Choroid plexus epithelial cell (primary cell): ENCODE measurements at places on chromosomes 7 and 10.

DNA sequence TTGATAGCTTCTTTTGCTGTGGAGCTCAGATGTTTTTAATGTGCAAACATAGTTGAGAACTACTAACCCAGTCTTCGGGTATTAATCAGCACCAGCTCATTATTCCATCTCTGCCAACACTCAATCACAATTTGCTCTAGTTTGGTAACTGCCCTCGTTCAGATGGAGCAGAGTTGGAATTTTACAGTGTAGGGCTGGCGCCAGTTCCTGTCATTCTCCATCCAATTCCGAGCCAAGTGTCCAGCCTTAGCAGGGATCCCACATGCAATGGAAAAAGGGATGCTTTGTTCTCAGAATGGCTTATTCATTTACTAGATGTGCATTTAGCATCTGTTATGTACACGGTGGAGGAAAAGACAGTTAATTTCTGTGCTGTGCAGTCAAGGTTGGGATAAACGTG is 504.5 kb upstream of the GALNT17 start:
- no peak for DNase-seq

GRCh38 chr7:22477876-22478450 is 22.0 kb downstream of the STEAP1B start:
- DNase-seq = no peak

- DNase-seq = no peak
Measured at GRCh38 chr10:130655313-130656186, 519.4 kb downstream of the GLRX3 start.

DNA sequence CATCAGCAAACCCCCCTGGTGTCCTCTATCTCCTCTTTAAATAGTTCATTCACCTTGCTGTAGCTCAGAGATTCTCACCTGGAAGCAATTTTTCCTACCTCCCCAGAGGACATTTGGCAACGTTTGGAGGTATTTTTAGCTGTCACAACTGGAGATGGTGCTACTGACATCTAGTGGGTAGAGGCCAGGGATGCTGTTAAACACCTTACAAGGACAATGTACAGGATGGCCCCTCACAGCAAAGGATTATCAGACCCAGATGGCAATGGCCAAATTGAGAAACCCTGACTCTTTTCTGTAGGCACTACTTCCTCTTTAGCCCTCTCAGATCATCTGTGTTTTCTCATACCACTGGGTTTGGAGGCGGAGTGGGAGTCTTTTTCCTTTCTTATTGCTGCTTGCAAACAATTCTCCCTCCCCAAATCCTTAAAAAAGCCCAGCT is 13.2 kb upstream of the TRA2A start:
- peak; percentile 62 for DNase-seq

GRCh38 chr7:20320322-20320721 is 10.4 kb upstream of the ITGB8 start:
- no peak for DNase-seq

GRCh38 chr7:134279336-134279735 is 37.4 kb downstream of the SLC35B4 start:
- no peak for DNase-seq

DNA sequence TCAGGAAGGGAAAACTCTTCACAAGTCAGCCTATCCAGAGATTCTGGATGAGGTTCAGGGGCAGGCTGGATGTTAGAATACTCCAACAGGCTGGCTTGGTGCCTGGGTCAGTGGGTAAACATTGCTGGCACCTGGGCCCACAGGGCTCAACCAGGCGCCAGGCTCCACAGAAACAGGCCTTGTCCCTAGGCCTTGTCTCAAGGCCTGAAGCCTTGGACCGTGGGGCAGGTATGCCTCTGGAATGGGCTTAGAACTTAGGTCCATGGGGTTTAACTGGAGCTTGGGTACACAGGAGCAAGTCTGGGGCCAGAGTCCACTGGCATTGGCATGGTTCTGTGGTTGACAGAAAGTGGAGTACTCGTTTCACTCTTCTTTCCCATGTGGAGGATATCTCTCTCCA is 263.0 kb upstream of the ETV1 start:
- no peak for DNase-seq

- DNase-seq = peak; percentile 57
Measured at GRCh38 chr7:69768986-69769595, 170.8 kb downstream of the AUTS2 start.

DNA sequence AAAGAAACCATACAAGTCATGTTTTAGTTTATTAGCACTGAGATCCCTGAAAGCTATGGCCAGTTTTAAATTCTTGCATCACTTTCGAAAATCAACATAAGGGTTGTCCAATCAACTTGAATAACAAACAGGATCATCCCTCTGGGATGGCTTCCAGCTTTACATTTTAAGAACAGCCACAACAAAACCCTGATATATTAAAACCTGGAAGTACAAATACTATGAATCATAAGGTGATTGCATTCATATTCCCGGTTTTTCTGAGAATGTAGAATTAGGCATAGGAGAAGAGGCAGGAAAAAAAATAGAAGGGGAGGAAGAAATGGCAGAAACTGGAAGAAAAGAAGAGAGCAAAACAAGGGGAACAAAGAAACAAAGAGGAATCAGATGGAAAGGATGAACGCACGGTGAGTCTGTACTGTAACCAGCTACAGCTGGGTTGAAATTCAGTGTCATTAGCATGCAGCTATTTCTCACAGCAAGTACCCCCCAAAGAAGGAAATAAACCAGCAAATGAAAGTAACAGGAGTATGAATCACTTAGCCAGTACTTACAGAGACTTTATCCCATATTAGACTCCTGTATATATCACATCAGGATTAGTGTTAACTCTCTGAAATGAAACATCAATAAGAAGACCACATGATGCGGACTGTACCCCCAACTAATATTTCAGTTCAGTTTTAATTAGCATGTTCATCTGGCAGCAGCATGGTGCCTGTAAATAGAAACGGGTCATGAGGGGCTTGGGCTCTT is 301.3 kb downstream of the RNLS start:
- peak; percentile 84 for DNase-seq

GRCh38 chr10:11113156-11113555 is 95.5 kb downstream of the CELF2 start:
- no peak for DNase-seq

- no peak for DNase-seq
Measured at GRCh38 chr10:103832806-103833205, 22.6 kb downstream of the SH3PXD2A start.

DNA sequence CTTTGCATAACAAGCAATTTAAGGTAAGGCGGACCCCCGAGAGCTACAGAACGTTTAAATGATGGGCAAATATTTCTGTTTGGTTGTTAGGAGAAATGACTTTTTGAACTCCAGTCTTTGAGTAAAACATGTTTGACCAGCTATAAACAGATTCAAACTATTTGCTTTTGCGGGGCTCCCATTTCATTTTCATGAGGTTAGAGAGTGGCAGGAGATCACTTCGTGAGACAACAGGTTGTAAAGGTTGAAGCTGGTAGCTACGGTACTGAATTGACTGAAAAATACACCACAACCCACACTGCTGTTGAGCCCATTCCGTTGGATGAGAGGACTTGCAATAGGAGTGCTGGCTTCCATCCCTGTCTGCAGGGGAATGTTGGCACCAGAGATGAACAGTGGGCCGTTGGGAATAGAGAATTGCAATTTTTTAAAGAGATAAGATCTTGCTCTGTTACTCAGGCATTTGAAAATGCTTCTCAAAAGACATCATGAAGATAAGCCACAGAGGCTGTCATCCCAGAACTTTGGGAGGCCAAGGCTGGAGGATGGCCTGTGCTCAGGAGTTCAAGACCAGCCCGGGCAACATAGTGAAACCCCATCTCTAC is 65.7 kb upstream of the CARD11 start:
- DNase-seq = no peak

DNA sequence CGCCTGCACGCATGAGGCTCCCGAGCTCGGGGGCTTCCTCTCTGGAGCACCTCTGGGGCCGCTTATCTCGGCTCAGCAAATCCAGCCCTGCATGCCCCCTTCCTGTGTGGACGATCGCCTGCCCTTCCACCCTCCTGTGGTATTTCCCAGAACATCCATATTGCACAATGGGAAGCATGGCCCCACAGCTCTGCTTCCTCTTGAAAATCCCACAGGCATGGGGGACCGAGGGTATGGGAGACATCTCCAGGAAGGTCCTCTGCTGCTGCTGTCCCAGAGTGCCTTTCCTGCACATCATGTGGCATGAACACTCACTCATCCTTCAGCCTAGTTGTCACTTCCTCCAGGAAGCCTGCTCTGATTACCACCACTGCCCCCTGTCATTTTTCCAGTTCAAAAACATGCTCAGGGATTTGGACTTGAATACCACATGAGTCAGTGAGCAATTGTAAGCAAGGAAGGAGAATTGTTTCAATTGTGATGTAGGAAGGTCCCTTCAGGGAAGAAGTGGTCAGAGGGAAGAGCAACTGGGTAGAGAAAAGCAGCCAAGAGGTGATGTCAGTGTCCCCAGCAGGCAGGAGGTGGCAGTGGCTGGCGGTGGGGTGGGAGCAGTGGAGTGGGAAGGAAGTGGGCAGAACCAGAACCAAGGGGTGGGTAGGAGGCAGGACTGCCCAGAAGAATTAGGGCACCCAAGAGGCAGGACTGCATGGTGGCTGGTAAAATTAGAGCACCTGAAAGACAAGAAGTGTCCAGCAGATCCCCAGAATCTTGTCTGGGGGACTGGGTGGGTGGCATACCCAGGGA is 67.5 kb upstream of the ZMIZ1 start:
- no peak for DNase-seq

DNA sequence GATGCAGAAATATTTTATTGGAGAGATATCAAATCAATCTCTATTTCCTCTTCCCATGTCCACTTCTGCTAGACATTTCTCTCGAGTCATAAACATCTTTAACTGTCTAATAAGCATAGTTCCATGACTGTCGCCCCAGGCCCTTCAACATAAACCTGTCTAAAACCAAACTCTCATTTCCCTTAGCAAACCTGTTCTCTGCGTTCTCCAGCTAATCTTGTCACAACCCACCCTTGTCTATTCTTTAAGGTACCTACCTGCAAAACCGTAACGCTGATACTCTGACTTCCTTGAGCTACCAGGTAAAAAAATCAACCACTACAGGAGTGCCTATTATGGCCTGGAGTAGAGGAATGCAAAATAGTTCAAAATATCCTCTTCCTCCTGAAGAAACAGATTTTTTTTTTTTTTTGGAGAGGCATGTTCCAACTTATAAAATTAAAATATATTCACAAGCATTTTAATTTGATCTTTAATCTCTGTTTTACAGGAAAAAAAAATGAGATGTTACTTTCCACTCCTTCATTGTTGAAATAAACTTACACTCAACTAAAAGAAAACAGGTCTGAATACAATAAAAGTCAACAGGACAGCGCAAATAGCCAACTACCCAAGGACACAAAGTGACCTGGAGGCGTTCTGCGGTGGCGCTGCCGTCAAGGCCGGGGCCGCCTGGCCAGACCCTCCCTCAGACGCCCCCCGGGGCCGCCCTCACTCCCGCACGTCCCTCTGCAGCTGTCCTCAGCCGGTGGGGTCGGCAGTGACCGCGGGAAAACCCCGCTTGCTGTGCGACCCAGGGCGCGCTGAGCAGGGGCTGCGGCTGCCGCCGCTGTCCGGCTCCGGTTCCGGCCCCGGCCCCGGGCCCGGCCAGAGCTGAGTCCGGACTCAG is 765 bp downstream of the SLC25A40 start:
- peak; percentile 6 for DNase-seq

DNA sequence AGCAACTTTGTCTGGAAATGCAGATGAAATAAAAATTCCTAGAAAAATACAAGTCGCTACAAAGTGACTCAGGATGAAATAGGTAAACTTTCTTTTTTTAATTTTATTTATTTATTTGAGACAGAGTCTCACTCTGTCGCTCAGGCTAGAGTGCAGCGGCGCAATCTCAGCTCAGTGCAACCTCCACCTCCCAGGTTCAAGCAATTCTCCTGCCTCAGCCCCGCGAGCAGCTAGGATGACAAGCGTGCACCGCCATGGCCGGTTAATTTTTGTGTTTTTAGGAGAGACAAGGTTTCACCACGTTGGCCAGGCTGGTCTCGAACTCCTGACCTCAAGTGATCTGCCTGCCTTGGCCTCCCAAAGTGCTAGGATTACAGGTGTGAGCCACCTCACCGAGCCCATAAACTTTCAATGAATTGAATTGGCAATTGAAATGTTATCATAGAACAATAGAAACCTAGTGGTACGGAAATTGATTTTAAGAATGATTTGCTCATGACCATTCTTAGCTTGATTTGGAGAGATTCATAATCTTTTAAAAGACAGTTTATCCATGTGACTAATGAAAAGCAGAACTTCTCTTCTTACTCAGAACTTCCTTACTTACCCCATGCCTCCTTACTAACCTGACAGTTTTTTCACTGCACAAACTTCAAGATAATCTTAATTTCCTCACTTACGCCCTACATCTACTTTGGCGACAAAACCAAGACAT is 161.7 kb downstream of the FAM107B start:
- DNase-seq = no peak

DNA sequence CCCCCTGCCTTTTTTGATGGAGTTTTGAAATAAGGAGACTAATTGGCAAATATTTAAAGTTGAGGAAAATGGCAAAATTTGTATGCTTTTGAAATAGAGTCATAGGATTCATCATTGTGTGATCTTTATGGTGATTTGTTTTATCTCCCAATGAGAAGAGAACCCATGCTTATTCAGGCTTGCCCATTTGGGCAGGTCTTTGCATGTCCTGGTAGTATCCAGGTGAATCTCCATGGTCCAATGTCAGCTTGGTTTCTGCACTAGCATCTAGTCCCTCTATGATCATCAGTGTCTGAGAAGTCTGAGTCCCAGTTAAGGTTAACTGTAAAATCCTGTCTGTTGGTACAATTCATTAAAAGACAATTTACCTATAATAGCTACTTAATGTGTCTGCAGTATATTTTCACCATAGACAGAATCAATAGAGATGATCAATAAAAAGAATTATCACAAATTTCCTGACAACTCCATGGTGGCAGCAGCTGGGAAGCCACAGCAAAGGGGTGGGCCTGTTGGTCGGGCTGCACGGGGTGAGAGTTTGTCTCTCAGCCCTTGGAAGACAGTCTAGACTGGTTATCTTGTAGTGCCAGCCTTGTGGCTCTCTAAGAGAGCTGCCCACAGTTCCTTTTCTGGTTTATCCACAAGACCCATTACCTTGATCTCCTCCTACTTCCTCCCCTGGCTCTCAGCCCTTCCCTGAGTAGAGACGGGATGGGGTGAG is 22.2 kb upstream of the BMPER start:
- no peak for DNase-seq

- no peak for DNase-seq
Measured at GRCh38 chr10:74077416-74077815, 73.2 kb downstream of the AP3M1 start.

DNA sequence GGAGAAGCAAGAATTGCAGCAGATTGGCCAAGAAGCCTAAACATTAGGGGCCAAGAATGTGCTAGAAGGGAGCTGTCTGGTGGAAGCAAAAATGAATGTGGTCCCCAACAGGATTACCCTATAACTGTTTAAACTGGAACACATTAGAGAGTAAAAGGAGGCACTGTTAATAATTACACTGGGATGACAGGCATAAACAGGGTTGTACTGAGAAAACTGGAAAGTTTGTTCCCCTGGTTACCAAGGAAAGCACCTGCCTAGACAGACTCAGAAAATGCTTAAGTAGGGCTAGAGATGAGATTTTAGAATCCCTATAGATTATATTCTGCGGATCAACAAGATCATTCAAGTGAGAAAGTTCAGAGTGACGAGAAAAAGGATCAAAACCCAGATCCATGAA is 100.8 kb downstream of the CTTNBP2 start:
- DNase-seq = no peak
